Hair follicle dermal papilla cell (primary cell): ENCODE measurements at places on chromosomes 7 and 10. TPM values are rescaled to one million over a fixed set of nuclear protein-coding genes. Genes with fewer than 3 reads are reported as not detected.

The IRF5 gene
- 0.16 TPM in 1 of 2 replicates, not detected in the other for total RNA-seq

The FLNC gene
- total RNA-seq, result 87.9 and 107 TPM in 2 replicates

The TRIM24 gene
- total RNA-seq, result 11.2 and 11.9 TPM in 2 replicates

The AHR gene
- total RNA-seq, result 105 and 117 TPM in 2 replicates

The NME8 gene
- not detected in 2 replicates for total RNA-seq

The GJD4 gene
- 0.16 TPM in 1 of 2 replicates, not detected in the other for total RNA-seq

The MYO3A gene
- not detected in 2 replicates for total RNA-seq

The CYP3A4 gene
- not detected in 2 replicates for total RNA-seq

The IPMK gene
- total RNA-seq, result 11.7 and 11.8 TPM in 2 replicates

The NCF1 gene
- not detected in 2 replicates for total RNA-seq

The GNAI1 gene
- total RNA-seq, result 38.3 and 46.1 TPM in 2 replicates

The CCL24 gene
- not detected in 2 replicates for total RNA-seq

The GLUD1 gene
- 236 and 243 TPM in 2 replicates for total RNA-seq

The PRTFDC1 gene
- 14.0 and 22.1 TPM in 2 replicates for total RNA-seq

The GIMAP4 gene
- total RNA-seq, result not detected in 2 replicates

The CPN1 gene
- total RNA-seq, result not detected in 2 replicates

The PIK3CG gene
- not detected in 2 replicates for total RNA-seq

The LFNG gene
- total RNA-seq, result 20.3 and 32.0 TPM in 2 replicates

The TRPV5 gene
- total RNA-seq, result not detected in 2 replicates

The FOXK1 gene
- total RNA-seq, result 31.8 and 31.9 TPM in 2 replicates

The LIPJ gene
- total RNA-seq, result under 0.01 TPM in 1 of 2 replicates, not detected in the other

The PPP1R3A gene
- not detected in 2 replicates for total RNA-seq

The FKBP9 gene
- total RNA-seq, result 590 and 600 TPM in 2 replicates

The ENO4 gene
- total RNA-seq, result 0.97 and 1.3 TPM in 2 replicates

The PRF1 gene
- total RNA-seq, result not detected in 2 replicates

The NPFFR1 gene
- total RNA-seq, result not detected in 2 replicates

The SMKR1 gene
- 0.12 and 0.32 TPM in 2 replicates for total RNA-seq

The FGL2 gene
- total RNA-seq, result 0.16 and 0.49 TPM in 2 replicates

The STRIP2 gene
- total RNA-seq, result 1.5 TPM in 2 replicates

The CRHR2 gene
- not detected in 2 replicates for total RNA-seq

The ITGA8 gene
- 92.0 and 104 TPM in 2 replicates for total RNA-seq

The ADO gene
- total RNA-seq, result 27.6 and 28.4 TPM in 2 replicates

The CLEC2L gene
- total RNA-seq, result not detected in 2 replicates

The FGFR2 gene
- 23.0 and 24.2 TPM in 2 replicates for total RNA-seq

The GARIN1A gene
- total RNA-seq, result 2.1 and 2.4 TPM in 2 replicates

The PAPOLB gene
- total RNA-seq, result under 0.01 and 0.16 TPM in 2 replicates

The TMEM229A gene
- not detected in 2 replicates for total RNA-seq

The AKR1C8 gene
- total RNA-seq, result not detected in 2 replicates

The ZPBP gene
- total RNA-seq, result not detected in 2 replicates

The SFMBT2 gene
- under 0.01 TPM in 2 replicates for total RNA-seq

The TAS2R41 gene
- 0.49 TPM in 1 of 2 replicates, not detected in the other for total RNA-seq

The NPC1L1 gene
- total RNA-seq, result not detected in 2 replicates

The MRLN gene
- total RNA-seq, result not detected in 2 replicates

The CYP26C1 gene
- total RNA-seq, result under 0.01 and 0.16 TPM in 2 replicates

The TFEC gene
- under 0.01 and 0.16 TPM in 2 replicates for total RNA-seq

The BLNK gene
- total RNA-seq, result not detected in 2 replicates

The LRRC17 gene
- 4.4 and 4.9 TPM in 2 replicates for total RNA-seq
